ENCODE measurements at places on chromosomes 7 and 10.
A peak's percentile ranks its signal among the peaks of the same experiment; 100 is the strongest.

DNA sequence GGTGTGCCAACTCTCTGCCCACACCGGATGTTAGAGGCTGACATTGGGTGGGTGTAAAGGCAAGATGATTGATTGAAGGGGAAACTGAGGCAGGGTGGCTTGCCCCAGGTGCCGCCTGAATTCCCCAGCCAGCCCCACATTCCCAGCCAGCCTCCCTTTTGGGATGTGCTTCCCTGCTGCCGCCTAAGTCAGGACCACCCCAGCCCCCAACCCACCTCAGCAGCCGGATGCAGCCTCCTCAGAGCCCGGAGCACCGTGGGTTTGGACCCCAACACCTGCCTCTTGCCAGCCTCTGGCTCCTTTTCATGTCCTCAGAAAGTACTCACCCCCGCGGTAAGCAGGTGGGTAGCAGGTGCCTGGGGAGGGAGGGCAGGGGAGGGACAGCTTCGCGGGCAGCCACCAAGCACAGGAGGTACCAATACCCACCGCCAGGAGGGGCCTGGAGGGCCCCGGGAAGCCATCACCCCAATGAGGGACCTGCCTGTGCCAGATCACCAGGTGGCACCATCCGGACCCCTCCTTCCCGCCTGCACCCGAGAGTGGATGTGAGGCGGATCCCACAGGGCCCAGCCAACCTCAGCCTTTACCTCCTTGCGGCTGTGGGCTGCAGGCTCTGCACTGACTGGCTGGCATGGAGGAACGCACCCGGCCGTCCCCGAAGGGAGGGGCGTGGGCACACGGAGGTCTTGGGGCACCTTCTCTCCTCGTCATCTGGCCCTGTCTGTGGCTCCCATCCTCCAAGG lies 60.5 kb downstream of the PWWP2B start:
- DNase-seq: no peak

- no peak for DNase-seq
Measured at GRCh38 chr10:69468751-69469089, 17.5 kb downstream of the TSPAN15 start.

DNA sequence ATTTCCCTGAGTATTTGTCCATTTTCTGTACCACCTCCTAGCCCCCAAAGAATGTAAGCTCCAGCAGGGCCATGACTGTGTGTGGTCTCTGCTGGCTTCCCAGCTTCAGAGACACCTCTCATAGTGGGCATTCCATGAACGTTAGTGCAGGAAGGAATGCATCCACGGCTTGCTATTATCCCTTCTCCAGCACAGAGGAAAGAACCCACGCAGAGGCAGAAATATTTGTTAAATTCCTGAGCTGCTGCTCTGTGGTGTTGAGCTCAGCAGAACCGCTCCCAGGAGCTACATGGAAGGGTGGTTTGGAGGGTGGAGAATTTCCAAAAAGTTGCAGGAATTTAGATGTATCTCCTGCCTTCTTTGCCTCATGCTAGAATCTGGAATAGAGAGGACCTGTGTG lies 275.2 kb downstream of the POU6F2 start:
- DNase-seq: no peak

- peak; percentile 66 for DNase-seq
Measured at GRCh38 chr10:52621635-52622079, 150.9 kb downstream of the MBL2 start.

GRCh38 chr7:55504093-55504859 lies 68.0 kb downstream of the VOPP1 start:
- DNase-seq: no peak

- DNase-seq: no peak
Measured at GRCh38 chr10:127890832-127891334, 1.9 kb downstream of the CLRN3 start.

DNA sequence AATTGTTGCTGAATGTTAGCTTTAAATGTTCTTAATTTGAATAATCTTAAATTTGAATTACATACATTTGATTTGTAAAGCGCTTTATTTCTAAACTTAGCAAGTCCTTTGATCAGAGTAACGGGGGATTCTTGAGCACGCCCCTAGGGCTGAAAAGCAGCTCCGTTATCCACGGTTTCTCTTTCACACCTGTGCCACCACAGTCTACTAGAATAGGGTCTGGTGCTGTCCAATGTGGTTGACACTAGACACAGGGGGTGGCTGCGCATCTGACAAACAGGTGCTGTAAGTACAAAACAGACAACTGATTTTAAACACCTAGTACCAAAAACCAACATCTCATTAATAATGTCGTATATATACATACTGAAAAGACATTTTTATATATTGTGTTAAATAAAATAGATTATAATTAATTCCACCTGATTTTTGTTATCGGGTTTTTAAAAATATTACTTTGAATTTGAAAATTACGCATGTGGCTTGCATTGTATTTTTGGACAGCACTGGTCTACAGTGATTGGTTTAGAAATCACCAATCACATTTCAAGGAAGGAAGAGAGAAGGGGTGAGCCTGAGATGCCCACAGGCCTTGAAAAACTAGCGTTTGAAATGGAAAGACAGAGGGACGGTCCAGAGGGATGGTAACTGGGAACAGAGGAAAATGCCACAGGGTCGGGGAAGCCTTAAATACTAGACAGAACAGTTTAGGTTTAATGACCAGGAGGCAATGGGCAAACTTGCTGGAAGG lies 7.3 kb downstream of the SEPHS1 start:
- no peak for DNase-seq

DNA sequence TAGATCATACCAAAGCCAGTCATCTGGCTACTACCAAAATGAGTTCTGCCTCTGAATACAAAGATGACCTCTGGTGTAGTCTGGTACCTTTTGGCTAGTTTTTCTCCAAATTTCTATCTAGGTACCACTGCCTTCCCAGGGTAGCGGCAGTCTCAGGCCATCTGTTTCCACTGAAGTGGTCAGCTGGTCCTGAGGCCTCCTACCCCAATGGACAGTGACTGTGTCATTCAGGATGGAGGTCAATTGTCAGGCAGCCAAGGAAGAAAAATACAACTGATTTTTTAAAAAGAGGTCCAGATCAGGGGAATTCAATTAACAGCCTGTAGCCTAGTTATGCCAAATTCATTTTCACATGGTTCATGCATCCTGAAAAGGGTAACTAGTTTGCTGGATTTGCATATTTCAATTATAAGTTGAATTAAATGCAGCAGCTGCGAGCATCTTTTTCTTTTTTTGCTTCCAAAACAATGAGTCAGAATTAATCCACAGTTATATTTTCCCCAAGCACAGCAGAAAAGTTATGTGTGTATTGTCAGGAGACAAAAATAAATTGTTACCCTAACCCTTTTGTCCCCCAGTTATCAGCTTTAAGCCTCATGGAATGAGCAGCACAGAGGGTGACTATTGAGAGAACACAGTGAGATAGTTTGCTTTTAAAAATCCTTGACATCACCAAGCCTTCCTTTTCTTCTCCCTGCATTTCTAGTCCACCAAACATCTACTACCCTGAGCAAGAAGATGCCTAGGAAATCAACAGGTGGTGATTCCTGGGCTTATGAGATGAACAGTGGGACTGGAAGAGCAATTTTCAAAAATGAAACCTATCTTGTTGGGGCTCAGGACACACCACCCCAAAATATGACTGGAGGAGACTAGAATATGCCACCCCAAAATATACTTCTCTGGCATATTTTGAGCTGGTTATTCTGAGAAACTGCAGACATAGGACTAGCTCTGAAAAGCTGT lies 27.7 kb downstream of the BCCIP start:
- DNase-seq: no peak

DNA sequence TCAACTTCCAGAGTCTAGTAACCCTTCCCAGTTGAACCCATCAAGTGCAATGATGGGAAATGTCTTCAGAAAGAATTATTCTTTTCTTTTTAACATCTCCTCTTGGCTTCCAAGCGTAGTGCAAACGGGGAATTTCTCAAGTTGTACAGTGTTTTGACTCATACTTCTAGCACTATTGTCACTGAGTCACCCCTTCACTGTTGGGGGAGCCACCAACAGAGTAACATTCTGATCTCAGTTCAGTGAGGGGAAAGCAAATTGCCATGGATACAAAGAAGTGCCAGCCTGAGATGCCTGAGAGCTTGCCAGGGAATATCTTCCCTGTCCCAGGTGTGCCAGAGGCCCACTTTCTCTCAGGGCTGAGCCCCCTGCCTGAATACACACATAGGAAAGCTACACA lies 31.0 kb downstream of the CYP3A5 start:
- DNase-seq: no peak

DNA sequence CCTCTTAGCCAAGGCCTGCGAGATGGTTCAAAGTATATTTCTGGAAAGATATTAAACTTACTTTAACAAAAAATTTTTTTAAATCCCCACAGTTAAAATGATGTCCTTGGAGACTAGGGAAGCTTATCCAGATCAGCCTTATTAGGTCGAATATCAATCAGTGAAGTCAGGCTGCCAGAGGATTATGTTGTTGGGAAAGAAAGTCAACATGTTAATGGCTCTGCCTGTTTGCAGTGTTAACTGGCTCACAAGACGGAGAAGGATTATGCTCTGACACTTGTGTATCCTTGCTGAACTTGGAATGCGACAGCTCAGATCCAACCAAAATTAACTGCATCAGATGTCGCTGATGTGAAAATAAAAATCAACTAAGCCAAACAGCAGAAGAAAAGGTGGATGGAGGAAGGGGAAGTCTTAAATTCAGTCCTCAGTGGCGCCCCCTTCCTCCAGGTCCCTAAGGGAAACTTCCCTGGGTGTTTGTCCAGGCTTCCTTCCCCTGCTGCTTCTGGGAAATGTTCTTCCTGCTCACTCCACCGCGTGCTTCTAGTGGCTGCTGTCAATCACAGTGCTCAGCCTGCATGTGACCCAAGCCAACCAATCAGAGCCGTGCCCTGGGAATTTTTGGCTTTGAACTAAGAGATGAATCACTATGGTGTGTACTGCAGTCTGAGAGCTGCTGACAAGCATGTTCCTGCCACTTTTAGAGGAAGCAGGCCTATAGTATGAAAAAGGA lies 690.4 kb upstream of the NRP1 start:
- DNase-seq: no peak

- no peak for DNase-seq
Measured at GRCh38 chr10:59143544-59143943, 32.9 kb upstream of the PHYHIPL start.

GRCh38 chr7:11539853-11540252 lies 292.1 kb downstream of the THSD7A start:
- DNase-seq: peak; percentile 6

- no peak for DNase-seq
Measured at GRCh38 chr7:69631131-69631530, 32.9 kb downstream of the AUTS2 start.

DNA sequence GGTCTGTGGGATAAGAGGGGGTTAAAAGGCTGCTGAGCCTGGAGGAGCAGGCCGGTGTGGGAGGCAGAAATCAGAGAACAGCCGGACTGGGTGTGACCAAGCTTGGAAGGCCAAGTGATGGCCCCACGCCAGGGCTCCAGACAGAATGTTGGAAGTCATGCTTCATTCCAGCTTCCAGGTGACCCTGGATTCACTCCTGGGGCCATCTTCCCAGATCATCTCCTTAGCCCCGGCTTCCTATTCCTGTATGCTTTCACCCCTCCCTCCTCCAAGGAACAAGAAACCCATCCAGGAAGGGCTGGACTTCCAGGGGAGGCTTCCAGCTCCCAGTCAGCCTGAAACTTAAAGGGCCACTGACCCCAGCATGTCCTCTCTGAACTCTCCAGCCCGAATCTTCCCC lies 1.0 kb downstream of the INMT start:
- DNase-seq: peak; percentile 64

DNA sequence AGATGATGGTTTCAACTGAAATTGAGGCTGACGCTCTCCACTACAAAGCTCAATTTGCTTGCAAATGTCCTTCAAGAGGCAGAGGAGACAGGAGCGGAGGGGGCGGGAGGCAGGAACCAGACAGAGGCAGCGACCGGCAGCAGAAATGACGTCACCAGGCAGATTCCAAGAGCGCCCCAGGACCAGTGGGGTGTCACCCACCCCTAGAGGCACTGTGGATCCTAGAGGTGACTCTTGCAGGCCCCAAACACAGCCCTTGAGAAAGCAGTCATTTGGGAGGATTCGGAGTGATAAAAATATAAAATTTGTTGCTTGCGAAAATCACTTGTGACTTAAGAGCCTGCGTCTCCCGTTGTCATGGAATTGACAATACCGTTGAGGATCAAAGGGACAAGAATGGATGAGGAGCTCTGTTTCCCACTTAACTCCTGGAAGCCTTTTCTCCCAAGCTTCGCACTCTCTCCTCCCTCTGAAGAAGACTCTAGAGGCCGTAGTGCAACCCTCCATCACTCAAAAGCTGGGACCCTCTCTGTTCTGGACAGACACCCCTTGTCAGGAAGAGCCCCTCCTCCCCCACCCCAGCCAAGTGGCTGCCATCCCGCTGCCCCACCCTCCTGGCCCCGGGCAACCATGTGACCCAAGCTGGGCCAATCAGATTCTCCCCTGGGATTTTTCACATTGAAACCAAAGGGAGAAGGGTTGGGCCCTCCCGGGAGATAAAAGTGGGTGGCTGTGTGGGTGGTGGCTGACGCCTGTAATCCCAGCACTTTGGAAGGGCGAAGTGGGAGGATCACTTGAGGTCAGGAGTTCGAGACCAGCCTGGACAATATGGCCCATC lies 16.3 kb upstream of the SLC29A4 start:
- no peak for DNase-seq

DNA sequence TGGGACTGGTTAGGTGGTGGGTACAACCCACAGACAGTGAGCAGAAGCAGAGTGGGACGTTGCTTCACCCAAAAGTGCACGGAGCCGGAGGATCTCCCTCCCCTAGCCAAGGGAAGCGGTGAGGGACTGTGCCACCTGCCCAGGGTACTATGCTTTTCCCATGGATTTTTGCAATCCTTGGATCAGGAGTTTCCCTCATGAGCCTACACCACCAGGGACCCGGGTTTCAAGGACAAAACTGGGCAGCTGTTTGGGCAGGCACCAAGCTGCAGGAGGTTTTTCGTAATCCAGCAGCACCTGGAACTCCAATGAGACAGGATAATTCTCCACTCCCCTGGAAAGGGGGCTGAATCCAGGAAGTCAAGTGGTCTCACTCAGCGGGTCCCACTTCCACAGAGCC lies 209.1 kb upstream of the CXCL12 start:
- DNase-seq: no peak

- peak; percentile 63 for DNase-seq
Measured at GRCh38 chr10:12656518-12657142, 307.3 kb downstream of the CAMK1D start.

DNA sequence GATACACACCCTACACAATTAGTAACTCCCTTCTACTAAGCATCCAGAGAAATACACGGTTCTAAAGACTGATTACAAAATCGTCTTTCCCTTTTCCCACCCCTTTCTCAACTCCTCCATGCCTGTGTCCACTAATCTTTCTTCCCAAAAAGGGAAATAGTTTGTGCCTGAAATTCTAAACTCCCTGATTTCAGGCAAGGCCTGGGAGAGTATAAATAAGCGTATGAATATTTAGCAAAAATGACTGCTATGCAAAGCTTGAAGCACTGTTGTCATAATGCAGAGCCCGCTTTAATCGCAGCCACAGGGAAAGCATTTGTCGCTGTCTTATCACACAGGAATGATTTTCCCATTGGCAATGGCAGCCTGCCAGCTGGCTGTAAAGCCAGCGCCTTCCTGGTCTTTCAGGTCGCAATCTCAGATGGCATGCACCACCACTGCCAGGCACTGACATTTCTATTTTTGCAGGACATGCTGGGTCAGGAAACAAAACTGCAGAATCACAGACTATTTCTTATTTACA lies 142.9 kb upstream of the PCGF5 start:
- DNase-seq: no peak

All from fibroblast of gingiva (primary cell).